Activated T-helper 1 cell treated with anti-CD3 and anti-CD28 coated beads, Interleukin-2, amount 50 U/mL, for 16 hours (primary cell): ENCODE measurements at places on chromosomes 2 and 18.

- no peak for DNase-seq
Observed at GRCh38 chr2:120675460-120676130, 60.1 kb upstream of the GLI2 start.

GRCh38 chr2:238846628-238847418, 1.1 kb upstream of the TWIST2 start:
- no peak for DNase-seq

- DNase-seq: no peak
Observed at GRCh38 chr2:232871835-232872736, 2.0 kb downstream of the SNORC start.

DNA sequence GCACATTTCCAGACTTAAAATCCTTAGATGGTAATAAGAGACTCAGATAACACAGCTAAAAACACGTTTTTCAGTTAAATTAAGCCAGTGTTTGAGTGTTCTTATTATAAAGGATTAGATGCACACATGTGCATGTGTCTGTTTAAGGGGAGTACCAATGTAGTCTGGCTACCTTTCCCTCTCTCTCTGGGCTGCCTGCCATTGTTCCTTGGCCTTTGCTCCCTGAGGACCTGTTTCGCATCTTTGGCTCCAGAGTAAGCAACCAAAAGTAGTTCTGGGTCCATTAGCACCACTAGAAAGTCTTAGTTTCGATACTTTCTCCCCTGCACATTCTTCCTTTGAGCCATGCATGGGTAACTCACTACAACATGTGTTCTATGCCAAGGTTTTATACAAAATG, 228.3 kb downstream of the TPGS2 start:
- DNase-seq: no peak

DNA sequence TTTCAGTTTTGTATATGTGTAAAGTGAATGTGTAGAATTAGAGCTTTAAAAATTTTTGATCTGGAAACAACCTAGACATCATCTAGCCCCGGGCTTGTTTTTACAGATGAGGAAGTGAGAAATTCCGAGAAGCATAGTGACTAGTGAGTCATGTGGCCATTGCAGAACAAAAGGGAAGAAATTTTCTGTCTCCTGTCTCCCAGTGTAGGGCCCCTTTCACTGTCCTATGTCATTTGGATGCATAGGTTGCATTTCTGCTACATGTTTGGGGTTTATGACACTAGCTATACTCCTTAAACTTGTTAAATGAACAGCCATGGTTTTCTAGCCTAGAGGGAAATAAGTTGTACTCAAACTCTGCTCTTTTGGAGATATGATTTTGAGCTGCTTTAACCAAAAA, 84.6 kb downstream of the PLCL1 start:
- no peak for DNase-seq

GRCh38 chr2:71347517-71347916, 15.9 kb downstream of the ZNF638 start:
- DNase-seq: no peak

GRCh38 chr2:137847443-137847842, 116.8 kb upstream of the HNMT start:
- no peak for DNase-seq

- DNase-seq: no peak
Observed at GRCh38 chr18:56097621-56098020, 509.6 kb upstream of the TCF4 start.

- no peak for DNase-seq
Observed at GRCh38 chr18:73009691-73010090, 141.9 kb upstream of the NETO1 start.

GRCh38 chr2:238489431-238489830, 62.7 kb downstream of the ASB1 start:
- no peak for DNase-seq

GRCh38 chr2:109523536-109524361, 90.0 kb downstream of the SEPTIN10 start:
- no peak for DNase-seq

DNA sequence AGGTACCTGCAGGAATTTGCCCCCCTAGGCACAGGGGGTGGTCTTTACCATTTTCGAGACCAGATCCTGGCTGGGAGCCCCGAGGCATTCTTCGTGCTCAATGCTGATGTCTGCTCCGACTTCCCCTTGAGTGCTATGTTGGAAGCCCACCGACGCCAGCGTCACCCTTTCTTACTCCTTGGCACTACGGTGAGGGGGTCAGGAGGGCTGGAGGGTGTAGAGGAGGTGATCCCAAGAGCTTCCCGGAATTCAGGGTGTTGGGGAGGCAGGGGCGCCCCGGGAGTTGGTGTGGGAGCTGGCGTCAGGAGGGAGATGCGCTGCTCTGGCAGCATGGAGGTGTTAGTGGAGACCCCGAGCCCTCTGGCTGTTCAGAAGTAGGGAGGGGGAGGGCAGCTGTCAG, 3.2 kb downstream of the GMPPA start:
- DNase-seq: no peak

DNA sequence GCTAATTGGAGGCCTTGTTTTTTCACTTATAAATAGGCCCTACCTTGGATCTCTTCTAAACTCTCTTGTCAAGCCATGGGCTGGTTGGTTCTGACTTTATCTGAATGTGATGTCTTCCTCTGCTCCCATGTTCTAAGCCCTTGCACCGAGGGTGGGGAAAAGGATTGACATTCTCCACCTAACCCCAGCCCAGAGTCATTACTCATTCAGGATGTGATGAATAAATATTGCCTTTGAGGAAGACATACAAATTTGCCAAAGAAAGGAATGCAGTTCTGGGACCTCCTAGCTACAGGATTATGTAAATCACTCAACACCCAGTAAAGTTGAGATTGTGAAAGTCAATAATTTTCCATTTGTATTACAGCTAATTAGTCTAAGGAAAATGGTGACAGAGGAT, 142.1 kb upstream of the LYPD6 start:
- no peak for DNase-seq

- DNase-seq: no peak
Observed at GRCh38 chr2:224570328-224570993, 14.7 kb downstream of the CUL3 start.

- no peak for DNase-seq
Observed at GRCh38 chr18:3180325-3180724, 39.4 kb downstream of the MYOM1 start.

GRCh38 chr18:57785751-57786437, 17.2 kb downstream of the ATP8B1 start:
- DNase-seq: no peak

GRCh38 chr2:192957425-192957824, 762.7 kb upstream of the TMEFF2 start:
- no peak for DNase-seq

GRCh38 chr2:48233005-48233404, 296.9 kb upstream of the STON1 start:
- DNase-seq: no peak

- no peak for DNase-seq
Observed at GRCh38 chr2:124081154-124081716, 56.1 kb downstream of the CNTNAP5 start.

GRCh38 chr2:187313831-187314230, 134.2 kb downstream of the CALCRL start:
- no peak for DNase-seq
